ENCODE measurements at places on chromosomes 6 and 20.

GRCh38 chr6:87832025-87832825 lies 130.2 kb upstream of the AKIRIN2 start:
- DNase-seq = no peak

DNA sequence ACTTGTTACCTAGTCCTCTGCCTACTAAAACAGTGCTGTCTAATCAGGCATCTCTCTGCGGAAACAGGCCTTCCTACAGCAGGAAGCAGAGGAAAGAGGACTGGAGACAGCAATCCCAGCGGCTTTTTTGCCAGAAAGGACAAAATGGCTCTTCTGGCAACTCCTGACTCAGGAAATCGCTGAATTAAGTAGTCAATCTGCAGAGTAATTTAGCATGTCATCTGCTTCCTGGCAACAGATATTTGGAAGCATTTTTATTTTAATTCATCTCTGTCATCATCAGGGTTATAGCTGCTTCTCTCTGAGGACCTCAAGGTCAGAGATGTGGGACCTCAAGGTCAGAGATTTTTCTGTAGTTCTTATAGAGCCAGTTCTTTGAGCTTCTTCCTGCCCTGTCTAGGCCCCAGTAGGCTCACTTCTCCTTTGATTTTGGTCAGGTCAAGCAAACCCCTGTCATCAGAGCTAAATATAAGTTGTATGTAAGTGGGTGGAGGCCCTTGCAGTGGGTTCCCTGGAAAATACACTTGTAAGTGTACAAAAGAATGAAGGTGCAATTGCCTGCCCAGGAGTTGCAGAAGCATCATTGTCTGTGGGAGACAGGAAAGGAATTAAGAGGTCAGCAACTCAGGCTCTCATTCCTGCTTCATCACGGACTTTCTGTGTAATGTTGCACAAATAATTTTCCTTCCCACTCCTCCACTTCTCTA lies 229.4 kb downstream of the ALDH8A1 start:
- DNase-seq = no peak

- no peak for DNase-seq
Observed at GRCh38 chr6:105497549-105497948, 94.7 kb upstream of the PREP start.

DNA sequence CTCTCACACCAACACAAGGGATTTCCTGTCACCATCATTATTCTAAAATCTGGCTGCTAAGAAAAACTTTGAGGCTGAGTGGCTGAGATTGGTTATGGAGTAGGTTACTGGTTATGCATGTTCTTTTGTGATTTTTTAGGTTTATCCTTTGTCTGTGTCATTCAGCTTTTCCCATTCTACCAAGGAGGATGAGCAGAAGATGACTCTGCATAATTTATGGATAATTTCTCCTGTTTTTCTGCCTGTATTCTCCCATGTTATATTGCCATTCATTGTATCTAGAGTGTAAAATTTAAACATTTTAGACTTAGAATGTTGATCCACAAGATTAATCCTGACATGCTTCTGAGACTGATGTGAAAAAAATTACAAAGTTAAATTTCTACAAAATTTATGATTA lies 67.8 kb downstream of the SOBP start:
- DNase-seq = no peak

- no peak for DNase-seq
Observed at GRCh38 chr6:165404296-165404695, 94.9 kb upstream of the C6orf118 start.

DNA sequence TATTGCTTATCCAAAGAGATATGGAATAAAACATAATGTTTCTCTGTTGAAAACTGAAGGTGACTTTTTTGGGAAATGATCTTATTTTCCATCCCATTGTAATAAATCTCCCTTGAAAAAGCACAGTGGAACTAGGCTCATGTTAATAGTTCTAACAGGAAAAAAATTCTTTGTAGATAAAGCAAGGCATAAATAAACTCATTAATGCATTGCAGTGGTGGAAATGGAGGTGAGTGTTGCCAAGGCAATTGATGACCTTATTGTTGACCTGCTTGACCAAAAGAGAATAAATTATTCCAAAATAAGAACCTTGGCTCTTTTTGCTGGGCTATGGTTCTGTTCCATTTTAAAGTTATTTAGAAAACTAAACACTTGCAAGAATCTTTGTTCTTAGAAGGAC lies 55.2 kb downstream of the TRMT11 start:
- no peak for DNase-seq

DNA sequence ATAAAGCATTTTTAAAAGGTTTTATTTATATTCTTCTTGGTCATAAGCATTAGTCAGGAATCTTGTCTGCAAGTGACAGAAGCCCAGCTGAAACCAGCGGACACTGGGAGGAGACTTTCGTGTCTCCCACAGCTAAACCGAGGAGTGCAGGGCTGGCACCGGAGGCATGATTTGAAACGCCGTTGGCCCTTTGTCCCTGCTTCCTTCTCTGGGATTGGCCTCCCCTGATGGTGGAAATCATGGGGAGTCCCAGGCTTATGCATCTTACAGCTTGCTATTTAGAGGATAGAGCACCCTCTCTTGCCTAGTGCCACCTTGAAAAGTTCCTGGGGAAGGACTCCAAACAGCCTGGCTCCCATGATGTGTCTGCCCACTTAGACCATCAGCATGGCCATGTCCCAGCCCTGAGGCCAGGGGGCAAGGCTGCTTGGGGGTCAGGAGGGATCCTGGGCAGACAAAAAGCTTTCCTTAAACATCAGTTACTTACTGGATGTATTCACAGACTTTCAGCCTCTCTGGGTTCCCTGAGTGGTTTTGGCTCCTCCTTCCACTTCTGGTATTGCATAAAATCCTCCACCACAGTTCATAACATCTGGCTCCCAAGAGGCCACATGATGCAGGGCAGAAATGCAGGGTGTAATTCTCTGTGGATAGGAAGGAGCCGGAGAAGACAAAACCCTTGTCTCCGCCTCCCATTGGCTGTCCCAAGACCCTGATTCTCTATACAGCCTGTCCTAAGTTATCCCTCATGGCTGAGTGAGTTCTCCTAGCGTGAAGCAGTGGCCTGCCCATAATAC lies 49.3 kb upstream of the INSM1 start:
- no peak for DNase-seq

GRCh38 chr6:80639181-80639629 lies 532.7 kb downstream of the BCKDHB start:
- no peak for DNase-seq

- no peak for DNase-seq
Observed at GRCh38 chr6:152648105-152648504, 10.9 kb upstream of the SYNE1 start.

GRCh38 chr6:22079783-22080182 lies 217.1 kb downstream of the PRL start:
- DNase-seq = no peak

DNA sequence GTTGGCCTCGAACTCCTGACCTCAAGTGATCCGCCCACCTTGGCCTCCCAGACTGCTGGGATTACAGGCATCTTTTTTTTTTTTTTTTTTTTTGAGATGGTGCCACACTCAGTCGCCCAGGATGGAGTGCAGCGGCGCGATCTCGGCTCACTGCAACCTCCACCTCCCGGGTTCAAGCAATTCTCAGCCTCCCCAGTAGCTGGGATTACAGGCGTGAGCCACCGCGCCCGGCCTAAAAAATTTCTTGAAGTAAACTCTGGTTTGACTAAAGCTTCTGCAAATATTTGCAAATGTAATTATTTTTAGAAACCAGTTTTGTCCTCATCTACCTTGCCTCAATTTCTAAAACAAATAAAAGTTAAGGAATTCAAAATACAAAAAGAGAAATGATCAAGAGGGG lies 1.2 kb downstream of the IBTK start:
- DNase-seq = no peak

DNA sequence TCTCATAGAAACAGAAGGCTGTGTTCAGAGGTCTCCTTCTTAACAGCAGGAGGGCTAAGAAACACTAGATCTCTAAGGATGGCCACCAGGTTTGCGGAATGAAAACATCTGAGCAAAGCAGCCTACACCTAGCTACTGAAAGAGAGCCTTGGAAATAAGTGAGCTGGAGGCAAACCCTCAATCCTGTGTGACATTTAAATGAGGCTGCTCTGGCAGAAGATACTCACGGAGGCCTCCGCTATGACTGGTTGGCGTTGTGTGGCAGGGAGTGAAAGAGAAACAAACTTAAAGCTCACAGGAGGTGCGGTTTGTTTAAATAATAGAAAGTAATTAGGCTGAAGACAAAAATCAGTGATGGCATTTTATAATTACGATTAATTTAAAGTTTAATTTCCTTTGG lies 162.0 kb upstream of the RNF217 start:
- no peak for DNase-seq

GRCh38 chr6:31882344-31882743 lies 3.5 kb upstream of the SLC44A4 start:
- DNase-seq = no peak

- peak; percentile 15 for DNase-seq
Observed at GRCh38 chr6:136791296-136792094, 782 bp downstream of the MAP3K5 start.

GRCh38 chr20:3082955-3083952 lies 1.3 kb downstream of the AVP start:
- DNase-seq = no peak

DNA sequence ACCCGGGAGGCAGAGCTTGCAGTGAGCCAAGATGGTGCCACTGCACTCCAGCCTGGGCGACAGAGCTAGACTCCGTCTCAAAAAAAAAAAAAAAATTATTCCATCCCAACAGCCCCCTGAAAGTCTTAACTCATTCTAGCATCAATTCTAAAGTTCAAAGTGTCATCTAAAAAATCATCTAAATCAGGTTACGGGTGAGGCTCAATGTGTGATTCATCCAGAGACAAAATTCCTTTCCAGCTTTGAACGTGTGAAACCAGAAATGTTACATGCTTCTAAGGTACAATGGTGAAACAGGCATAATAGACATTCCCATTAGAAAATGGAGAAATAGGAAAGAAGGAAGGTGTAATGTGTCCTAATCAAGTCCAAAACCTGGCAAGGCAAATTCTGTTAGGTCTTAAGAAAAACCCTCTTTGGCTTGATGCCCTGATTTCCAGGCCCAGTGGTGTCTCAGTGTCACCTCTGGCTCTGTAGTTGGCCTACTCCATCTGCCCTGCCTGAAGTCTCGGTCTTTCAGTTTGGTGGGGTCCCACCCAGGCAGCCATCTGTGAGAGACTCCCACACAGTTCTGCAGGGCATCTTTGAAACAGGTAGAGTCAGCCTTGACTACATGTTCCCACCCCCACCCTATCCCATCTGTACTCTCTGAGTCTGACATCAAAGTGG lies 43.5 kb downstream of the HFE start:
- no peak for DNase-seq

DNA sequence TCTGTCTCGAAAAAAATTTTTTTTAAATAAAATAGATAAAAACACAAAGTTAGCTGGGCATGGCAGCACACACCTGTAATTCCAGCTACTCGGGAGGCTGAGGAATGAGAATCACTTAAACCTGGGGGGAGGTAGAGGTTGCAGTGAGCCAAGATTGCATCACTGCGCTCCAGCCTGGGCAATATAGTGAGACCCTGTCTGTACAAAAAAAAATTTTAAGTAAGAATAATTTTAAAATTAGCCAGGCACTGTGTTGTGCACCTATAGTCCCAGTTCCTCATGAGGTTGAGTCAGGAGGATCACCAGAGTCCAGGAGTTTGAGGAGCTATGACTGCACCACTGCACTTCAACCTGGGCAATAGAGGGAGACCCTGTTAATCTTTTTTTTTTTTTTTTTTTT lies 149.2 kb upstream of the SHLD1 start:
- no peak for DNase-seq

DNA sequence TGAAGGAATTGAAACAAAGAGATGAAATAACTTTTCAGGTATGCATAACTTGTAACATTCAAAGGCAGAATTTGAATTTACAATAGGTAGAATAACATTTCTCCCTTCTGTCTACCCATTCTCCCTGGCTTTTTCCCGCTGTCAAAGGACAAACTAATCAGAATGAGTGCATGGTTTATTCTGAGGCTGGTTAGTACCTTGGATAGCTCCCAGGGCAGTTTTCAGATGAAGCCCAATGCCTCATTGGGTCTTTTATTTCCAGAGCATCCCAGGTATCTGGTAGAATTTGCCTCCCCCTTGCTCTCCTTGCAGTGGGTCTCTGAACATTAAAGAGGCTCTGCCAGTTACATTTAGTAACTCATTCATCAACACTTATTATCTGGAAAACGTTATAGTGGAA lies 665.5 kb downstream of the BCKDHB start:
- DNase-seq = no peak

DNA sequence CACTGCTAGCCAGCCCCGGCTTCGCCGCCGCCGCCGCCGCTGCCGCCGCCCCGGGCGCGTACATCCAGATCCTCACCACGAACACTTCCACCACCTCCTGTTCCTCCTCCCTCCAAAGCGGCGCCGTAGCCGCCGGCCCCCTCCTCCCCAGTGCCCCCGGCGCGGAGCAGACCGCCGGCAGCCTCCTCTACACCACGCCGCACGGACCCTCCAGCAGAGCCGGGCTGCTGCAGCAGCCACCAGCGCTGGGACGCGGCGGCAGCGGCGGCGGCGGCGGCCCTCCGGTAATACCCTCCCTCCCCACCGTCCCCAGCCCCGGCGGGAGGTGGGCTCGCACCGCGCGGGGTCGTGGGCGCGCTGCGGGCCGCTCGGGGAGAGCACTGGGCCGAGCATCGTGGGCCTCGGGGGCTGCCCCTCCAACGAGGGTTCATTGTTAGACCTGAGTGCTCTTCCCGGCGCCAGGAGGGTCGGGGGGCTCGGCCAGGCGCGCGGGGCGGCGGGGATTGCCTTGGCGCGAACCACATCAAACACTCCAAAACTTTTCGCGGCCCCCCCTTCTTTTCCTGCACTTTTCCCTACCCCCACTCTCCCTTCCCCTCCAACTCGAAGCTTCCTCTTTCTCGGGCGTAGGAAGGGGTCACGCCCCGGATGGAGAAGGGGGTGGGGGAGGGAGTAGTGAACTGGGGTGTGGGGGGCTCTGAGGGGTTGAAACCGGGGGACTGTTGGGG lies 827 bp downstream of the E2F3 start:
- peak; percentile 48 for DNase-seq

GRCh38 chr20:57977141-57977540 lies 251.3 kb downstream of the ANKRD60 start:
- no peak for DNase-seq

- no peak for DNase-seq
Observed at GRCh38 chr6:117432273-117432672, 6.5 kb upstream of the ROS1 start.

- DNase-seq = no peak
Observed at GRCh38 chr6:54617730-54618129, 228.8 kb upstream of the FAM83B start.

DNA sequence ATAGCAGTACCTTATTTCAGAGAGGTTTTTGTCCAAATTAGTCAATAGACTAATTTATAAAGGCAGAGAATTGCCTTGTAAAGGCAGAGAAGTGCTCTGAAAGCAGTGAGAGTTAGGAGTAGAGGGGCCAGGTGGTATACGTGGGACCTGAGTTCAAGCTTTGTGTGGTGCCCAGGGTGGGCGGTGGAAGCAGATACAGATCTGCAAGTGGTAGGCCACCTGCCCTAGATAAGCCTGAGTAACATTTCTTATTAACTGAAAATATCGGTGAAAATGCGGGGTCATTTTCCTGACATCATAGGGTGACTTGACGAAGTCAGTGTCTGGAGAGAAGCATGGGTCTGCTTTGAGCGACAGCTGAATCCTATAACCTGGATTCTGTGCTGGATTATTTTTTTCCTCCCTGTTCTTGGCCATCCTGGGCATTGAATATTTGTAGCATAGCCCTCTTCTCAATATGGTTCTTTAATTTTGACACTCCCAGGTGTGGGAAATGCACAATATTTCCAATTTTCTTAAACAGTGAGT lies 62.2 kb upstream of the SUPT3H start:
- no peak for DNase-seq

GRCh38 chr20:39464238-39464637 lies 502.1 kb downstream of the DHX35 start:
- no peak for DNase-seq

All from T-helper 2 cell (primary cell).